ENCODE measurements at places on chromosomes 11 and 22. TPM values are rescaled to one million over a fixed set of nuclear protein-coding genes. Genes with fewer than 3 reads are reported as not detected.

DNA sequence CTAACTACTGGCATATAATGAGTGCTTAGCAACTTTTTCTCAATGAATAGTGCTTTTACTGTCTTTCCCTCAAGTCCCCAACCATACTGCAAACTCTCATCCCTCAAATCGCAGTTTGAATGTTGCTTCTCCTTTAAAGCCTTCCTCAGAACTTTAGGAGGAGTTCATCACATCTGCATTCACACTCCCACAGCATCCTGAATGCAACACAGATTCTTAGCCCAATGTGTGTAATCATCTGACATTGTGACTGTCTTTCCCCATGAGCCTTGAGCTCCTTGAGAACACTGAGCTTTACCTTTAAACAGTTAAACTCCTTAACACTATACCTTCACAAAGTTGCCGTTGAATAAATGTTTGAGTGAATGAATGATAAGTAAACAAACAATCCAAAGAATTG is 81.7 kb upstream of the FAM181B start:
- no peak for DNase-seq

DNA sequence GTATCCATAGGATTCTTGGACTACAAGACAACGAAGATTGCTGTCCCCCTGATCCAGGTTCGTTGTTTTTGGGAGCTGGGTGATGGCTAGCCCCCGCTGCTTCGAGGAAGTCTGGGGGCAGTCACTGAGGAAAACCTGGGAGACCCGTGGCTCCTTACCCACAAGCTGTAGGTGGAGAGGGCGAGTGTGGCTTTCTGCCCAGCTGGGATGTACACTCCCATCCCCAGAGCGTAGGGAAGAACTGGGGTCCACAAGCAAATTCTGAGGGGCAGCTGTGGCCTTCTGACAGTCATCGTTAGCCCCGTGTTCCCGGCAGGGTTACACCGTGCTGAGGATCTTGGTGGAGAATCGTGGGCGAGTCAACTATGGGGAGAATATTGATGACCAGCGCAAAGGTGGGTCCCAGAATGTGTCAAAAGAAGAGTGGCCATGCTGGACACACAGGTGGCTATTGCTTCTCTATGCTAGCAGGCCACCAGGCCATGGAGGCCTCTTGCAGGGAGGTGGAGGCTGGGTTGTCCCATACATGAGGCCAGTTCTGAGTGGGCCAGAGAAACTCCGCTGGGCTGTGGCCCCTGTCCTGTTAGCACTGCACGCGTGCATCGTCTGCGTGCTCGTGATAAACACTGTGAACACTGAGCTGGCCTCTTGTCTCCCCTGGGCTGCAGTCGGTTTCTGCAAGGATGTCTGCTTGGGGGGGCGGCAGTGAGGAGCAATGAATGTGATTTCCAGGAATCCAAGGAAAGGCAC is 39.8 kb downstream of the GLB1L2 start:
- no peak for DNase-seq

Gene ENTHD1
- total RNA-seq = not detected

- no peak for DNase-seq
Measured at GRCh38 chr22:21669026-21669425, 3.2 kb downstream of the PPIL2 start.

Gene IGLL1
- not detected for total RNA-seq

DNA sequence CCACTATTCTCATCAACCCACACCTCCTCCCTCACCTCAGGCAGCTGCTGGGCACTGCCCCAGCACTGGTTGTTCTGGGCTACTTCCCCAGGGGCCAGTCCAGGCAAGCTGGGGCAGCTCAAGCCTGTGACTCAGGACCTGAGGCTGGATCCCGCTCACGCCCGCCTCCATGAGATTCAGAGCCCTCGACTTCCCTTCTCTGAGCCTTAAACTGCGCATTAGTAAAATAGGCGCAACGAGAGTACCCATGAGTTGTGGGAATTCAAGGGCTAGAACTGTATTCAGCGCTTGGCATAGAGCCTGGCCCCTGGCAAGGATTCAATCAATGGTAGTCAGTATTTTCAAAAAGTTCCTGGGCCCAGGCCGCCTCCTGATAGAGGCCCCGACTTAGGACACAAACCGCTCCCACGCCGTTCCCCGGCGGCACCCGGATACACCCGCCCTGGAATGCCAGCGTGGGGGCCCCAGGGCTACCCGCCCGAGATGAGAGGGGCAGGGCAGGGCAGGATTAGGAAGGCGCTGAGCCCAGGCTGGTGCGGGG is 723 bp upstream of the CD82 start:
- DNase-seq = peak; percentile 88

DNA sequence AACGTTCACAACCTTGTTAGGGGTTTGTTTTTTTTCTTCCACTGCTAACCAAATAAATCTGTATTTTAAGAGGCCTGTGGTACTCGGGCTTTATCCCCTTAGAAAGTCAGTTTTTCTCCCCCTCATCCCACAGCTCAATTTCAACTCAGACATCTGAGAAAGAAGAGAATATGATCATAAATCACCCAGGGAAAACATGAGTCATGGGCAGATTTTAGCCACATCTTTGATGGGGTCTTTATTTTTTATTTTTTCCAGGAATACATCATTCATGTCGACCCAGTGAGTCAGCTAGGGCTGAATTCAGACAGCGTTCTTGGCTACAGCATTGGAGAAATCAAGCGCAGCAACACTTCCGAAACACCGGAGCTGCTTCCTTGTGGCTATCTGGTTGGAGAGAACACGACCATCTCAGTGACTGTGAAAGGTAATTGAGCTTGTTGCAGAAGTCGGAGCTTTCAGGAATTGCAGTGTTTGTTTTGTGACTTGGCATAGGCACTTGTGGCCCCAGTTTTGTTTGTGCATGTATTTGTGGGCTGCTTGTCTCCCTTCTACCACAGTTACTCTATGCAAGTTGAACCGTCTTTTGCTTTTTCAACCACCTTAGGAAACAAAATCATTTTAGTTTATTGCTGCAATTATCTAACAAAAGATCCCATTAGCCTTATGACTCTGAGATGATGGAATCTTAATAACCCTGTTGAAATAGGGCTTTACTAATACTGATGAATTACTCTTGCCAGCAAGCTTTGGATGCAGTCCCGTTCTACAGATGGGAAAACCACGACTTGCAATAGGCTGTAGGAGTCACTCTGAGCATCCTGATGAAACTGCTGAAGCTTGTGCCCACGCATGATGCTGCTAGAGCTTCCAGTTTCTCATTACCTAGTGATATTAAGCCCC is 62.7 kb downstream of the DBX1 start:
- no peak for DNase-seq

- DNase-seq = no peak
Measured at GRCh38 chr11:128187835-128188234, 399.5 kb downstream of the ETS1 start.

Gene ZNF70
- total RNA-seq = 3.0 TPM

- DNase-seq = no peak
Measured at GRCh38 chr11:47918882-47919495, 61.4 kb upstream of the PTPRJ start.

Gene SLC22A8
- total RNA-seq = not detected

DNA sequence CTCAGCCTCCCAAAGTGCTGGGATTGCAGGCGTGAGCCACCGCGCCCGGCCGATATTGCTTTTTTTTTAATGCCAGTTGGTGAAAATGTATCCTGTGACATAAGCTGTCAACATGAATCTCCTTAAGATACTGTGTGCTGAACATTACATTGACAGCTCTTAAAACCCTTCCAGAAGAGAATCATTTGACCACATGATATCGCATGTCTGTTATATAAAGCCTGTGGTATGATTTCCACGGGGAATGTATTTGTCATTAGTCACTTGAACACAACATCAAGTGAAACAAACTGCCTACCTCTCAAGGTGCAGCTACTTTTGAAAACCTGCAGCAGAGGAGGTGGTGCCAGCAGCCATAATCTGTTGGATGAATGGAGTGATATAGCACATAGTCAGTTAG is 67.0 kb downstream of the BCL2L13 start:
- DNase-seq = no peak

Gene MRGPRE
- total RNA-seq = 0.38 TPM

- peak; percentile 66 for DNase-seq
Measured at GRCh38 chr22:23070418-23071229, at the start of gene GNAZ. Gene GNAZ (plus strand): TSS chr22:23070519. CDS start chr22:23095696, 25,177 bp downstream.
